ENCODE measurements at places on chromosomes 2 and 18.

DNA sequence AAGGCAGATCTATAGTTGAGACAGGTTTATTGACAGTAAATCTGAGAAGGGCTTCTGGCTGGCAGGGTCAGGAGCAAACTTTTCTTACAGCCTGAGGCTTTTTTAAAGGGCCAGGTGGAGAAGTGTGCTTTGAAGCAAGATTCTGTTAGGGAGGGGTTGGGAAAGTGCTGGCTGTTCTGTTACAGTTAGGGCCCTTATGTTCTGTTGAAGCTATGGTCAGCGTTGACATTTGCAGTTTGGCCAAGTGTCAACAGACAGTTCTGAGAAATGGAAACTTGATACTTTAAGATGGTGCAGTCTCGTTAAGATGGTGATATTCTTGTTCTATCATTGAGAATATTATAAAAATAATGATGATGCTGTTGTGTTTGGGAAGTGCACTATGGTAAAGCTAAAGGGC is 154.2 kb downstream of the RDH14 start:
- DNase-seq, result no peak

- no peak for DNase-seq
Measured at GRCh38 chr2:111194835-111195621, 74.3 kb downstream of the BCL2L11 start.

GRCh38 chr18:49961271-49961670 is 147.9 kb upstream of the ACAA2 start:
- no peak for DNase-seq

DNA sequence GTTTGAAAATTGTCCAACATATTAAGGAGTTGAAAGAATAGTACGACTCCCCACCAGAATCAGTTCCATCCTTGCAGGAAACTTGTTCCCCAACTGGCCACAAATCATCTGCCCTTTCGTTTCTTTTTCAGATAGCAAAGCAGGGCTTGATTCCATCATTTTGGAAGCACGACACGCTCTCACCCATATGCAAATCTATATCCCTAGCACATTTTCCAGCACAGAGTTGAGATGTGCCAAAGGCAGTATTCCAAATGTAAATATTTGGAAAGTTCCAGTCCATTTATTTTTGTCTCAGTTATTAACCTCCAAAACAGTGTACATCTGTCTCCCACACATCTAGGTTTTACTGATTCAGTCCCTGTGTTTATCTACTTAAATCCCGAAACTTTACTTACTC is 128.8 kb upstream of the BCL2L11 start:
- no peak for DNase-seq

DNA sequence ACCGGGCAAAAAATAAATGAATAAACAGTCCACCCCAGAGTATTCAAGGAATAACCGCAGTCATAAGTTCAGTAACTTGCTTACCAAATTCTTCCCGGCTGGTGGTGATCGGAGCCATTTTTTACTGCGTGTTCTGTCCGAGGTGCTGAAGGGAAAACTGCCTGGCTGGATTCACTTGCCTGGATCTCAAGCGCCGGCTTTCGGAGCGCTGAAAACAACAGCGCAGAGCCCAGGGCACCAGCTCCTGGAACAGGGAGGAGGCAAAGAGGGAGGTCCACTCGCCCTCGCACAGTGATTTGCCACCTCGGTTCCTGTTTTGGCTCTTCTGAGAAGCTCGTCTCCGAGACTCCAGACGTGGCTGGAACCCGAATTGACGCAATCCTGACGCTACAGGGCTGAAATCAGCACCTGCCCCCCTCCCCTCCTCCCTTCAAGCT is at the start of gene SYT4:
Gene SYT4 (minus strand): TSS at position 327 of the 437 bp plus-strand sequence. CDS start 209 bp downstream, at position 118.
- DNase-seq, result peak; percentile 13
